ENCODE measurements at places on chromosomes 16 and 17.

- DNase-seq = no peak
These were observed 39.3 kb downstream of the TNFRSF13B start for GRCh38 chr17:16932611-16933010.

DNA sequence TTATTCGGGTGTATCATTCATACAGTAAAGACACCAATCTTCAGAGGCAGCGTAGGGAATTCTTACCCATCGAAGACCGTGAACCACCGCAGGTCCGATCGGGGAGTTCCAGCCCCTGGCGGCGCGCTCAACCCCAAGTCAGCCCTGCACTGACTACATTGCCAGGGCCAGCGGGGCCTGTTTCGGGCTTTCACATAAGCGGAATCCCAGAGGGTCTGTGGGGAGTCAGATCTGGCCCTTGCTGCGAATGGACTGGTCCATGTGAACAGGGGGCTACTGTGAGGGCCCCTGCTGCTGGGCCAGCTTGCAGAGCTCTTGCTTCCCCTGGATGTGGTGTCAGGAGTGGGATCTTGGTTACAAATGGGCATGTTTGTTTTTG, 7.6 kb downstream of the PDE6G start:
- no peak for DNase-seq

- no peak for DNase-seq
These were observed 11.6 kb downstream of the MYBBP1A start for GRCh38 chr17:4543557-4544026.

DNA sequence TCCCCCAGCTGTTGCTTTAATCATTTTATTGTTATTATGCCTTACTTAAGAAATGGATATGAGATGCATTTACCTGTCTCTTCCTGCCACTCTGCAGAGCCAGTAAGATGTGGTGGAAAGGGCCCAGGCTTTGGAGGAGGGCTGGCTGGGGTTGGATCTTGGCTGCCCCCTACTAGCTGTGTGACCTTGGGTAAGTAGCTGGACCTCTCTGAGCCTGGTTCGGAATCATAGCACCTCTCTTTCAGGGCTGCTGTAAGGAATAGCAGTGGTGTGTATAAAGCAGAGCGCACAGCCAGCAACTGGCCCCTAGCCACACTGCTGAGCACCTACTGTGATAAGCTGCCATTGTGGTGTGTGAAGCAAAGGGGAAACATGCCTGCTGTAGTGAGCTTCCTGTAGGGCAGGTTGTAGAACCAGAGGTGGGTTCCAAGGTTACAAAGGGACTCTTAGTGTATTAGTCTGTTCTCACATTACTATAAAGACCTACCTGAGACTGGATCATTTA, 23.9 kb downstream of the MAPT start:
- no peak for DNase-seq

DNA sequence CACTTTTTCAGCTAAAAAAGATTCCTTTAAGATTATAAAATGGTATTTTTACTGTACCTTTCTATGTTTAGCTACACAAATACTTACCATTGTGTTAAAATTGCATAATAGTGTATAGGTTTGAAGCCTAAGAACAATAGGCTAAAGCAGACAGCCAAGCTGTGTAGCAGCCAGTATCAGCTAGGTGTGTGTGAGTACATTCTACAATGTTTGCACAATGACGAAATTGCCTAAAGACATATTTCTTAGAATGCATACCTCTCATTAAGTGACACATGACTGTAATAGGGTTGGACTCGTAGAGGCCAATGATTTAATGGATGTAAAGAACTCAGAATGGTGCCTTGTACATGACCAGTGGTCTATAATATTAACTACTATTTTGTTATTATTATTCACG, 1.9 kb upstream of the MT1B start:
- DNase-seq = no peak

DNA sequence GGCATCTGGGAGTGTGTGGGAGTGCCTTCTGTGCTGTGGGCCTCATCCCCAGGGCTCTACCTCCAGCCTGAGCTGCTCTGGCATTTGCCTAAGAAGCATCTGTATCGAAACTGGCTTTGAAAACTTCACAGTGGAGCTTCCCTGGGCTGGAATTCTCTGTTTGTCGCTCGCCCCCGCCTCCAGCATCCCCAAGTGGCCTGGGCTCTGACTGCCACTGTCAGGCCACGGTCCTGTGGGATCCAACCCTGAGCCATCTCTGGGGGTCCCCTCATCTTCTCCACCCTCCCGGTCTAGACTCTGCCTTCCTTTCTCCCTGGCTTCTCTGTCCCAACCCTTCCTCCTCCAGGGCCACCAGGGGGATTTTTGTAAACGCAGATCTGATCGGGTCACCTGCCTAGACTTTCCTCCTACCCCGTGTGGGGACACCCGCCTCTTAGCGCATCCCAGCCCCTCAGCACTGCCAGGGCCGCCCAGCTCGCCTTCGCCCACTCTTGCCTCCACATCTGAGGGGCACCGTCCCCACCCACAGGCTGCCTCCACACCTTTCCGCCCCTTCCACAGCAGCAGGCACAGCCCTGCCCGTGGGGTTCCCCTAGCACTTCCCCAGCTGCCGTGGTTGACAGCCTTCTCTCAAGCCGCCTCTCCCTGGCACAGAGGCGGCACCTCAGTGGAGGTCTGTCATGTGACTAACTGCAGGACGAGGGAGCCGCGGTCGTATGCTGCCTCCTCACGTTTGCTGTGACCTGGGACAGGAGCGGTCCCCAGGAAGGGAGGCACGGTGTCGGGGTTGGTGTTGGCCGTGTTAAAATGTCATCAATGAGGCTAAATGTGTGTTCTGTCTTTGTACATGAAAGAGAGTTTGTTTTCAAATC, 12.0 kb downstream of the TBC1D24 start:
- peak; percentile 64 for DNase-seq

DNA sequence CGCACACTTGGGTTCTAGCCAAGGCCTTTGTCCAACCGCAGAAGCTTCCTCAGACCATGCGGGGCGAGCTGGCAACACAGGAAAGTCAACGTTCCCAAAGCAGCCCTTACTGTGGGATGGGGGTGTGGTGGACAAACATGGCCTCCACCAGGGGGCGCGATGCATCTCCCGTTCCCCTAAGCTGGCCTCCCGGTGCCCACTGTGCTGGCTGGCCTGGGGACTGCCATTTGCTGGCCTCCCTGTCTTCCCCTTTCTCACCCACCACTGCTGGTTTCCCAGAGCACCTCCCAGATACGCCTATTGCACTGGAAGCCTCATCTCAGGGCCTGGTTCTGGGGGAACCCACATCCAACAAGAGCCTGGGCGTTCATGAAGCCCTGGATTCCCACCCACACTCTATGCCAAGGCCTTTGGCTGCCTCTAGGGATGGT, 145.3 kb downstream of the IRF8 start:
- peak; percentile 34 for DNase-seq

DNA sequence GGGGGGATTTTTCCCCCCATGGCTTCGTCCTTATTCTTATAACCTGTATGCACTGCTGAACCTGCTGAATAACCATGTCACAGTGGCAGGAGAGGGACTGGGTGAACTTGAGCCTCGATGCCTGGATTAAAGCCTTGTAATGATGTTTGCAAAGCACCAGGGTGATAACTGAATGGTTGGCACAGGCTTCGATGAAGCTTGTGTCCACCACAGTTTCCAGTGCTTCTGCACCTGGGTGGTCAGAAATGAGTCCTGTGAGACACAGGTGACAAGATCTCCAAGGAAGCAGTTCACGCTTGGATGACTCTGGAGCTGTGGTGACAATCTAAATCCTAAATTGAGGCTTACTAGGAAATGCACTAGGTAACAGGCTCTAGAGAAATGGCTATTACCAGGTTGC, 729.3 kb downstream of the MAF start:
- DNase-seq = no peak

DNA sequence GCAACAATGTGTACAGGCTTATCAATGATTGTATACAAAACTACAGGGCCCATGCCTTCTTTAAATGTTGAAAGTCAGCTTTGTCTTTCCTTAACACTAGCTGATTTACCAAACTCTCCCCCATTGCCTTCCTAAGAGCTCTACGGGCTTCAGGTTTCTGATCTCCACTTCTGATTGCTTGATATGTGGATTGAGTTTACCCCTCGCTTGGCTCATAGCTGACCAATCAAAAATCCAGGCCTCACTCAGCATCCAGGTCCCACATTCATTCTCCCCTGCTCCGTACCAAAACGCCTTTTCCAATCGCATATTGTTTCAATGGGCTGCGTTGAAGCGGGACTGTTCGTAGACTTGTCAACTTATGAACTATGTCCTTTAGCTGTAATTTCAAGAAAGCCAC, 195.1 kb upstream of the TOX3 start:
- DNase-seq = no peak

DNA sequence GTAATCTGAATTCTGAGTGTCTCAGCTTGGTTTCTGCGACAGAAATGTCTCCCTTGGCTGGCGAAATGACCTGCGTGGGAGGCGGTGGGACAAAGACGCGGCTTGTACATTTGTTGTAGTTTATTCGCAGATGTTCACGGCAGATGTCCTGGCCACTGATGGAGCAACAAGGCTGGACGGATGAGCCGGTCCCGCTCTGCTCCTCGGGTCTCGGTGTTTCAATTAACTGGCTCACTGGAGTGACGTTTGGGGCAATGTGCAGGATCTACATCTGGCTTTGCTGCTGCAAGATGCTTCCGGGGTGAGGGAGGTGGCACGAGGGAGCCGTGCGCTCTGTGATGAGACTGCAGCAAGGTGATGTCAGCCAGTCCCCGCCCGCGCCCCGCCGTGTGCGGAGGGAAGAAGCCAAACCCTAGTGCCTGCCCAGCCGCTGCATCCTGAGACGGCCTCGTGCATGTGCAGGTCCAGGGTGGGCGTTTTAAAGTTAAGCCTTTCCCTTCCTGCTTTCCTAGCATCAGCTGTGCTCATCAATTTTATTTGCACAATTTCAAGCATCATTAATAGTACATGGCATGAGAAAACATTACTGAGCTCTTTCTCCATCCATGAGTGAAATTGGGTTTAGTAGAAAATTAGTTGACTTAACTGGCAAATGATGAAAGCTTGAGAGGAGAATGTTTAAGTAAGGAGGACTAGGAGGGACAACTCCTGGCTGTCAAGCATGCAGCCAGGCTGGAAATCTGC, 44.4 kb downstream of the MGAT5B start:
- DNase-seq = no peak

DNA sequence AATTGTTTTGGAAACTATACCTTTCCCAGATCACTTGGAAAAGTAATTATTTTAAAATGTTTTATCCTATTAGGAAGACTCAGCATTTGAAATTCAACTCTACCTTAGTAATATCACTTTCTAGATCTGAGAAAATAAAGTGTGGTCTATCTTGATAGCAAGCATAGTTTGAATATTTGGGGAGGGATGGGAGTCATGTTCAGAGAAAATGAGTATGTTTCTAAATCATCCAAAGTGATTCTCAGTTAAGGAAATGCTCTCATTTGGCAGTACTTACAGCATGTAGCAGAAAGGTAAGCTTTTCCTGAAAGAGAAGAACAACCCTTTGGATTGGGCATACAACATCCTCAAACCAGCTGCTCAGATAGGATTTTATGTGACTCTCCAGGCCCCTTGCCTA, 6.9 kb downstream of the C17orf75 start:
- DNase-seq = no peak

GRCh38 chr16:85025781-85026653, 1.6 kb upstream of the KIAA0513 start:
- no peak for DNase-seq

DNA sequence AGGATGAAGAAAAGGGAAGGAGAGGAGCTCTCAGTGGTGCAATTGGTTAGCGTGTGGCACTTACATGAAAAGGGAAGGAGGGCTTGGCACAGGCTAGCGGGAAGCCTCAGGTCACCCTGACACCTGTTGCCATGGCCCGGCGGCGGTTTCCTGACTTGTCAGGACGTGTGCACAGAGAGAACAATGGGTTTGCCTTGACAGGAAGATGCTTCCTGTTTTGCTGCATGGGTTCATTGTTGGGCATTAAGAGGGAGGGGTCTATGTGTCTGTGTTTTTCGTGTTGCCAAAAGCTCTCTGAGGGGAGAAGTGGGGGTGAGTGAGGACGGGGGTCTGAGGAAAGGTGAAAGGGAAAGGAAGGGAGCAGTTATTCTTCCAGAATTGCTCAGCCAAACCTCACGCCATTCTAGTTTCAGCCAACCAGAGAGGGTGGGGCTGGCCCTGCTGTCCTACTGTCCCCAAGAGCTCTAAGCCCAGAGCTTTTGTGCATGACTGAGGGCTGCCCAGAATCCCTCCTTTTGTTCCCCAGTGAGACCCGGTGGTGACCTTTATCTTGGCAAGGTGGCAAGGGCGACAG, 17.1 kb upstream of the CCR7 start:
- no peak for DNase-seq

- DNase-seq = no peak
These were observed 769.1 kb upstream of the CDH8 start for GRCh38 chr16:62805221-62805857.

DNA sequence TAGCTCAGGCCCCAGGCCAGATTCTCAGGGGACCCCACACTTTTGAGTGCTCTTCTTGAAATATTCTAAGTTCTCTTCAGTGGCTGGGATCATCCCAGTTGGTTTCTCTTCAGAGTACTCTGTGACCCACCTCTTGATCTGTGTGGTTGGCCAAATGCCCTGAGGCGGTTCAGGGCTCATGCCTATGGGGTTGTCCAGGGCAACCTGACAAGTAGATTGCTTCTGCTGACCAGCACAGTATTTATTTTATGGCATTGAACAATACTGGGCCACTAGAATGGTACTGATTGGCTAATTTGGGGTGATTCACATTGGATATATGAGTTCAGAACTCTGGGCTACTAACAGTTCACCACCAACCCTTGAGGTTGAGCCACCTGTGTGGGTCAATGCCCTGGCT, 7.4 kb upstream of the GOSR2 start:
- DNase-seq = no peak

DNA sequence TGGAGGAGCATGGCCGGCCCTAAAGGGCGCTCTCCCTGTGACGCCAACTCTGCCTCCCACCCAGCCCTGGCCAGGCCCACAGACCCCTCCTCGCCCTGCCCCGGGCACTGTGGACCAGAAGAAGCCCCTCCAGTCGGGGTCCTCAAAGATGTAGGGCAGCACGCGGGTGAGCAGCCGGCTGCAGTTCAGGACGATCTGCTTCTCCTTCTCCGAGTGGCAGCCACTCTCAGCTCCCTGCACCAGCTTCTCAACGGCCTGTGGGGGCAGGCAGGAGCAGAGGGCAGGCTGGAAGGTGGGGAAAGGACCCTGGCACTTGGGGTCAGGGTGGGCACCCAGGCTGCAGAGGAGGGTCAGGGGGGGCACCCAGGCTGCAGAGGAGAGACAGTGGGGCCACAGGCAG, 8.9 kb downstream of the HID1 start:
- DNase-seq = no peak

DNA sequence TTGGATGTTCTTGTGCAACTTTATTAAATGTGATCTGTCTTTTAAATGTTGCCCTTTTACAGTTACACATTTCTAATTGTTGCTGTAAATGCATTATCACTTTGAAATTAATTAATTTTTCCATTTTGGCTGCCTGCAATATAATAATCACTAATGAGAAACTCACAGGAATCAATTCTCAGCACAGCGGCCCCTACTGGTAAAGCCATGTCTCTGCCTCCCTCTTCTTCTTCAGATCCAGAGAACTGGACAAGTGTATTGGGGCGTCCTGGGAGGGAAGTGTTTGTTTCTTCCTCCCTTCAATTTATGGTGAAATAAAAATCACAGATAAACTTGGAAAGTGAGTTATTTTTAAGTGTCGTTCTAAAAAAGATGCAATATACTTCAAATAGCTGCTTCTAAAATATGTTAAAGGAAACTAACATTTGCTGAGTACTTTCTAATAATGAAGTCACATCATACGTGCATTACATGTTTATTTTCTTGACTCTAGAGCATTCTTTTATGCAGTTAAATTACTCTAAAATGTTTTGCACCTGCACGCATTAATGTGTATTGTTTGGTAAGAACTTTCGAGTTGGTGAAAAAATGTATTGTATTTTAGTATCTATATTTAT, 338.0 kb downstream of the WWOX start:
- peak; percentile 8 for DNase-seq

GRCh38 chr17:8255499-8255898, 6.4 kb downstream of the PFAS start:
- no peak for DNase-seq

All from stimulated activated CD4-positive, alpha-beta T cell treated with anti-CD3 and anti-CD28 coated beads, Interleukin-1b, Interleukin-23, amount 100 ng/mL, for 1 hour (primary cell).